ENCODE measurements at places on chromosomes 2 and 18.

DNA sequence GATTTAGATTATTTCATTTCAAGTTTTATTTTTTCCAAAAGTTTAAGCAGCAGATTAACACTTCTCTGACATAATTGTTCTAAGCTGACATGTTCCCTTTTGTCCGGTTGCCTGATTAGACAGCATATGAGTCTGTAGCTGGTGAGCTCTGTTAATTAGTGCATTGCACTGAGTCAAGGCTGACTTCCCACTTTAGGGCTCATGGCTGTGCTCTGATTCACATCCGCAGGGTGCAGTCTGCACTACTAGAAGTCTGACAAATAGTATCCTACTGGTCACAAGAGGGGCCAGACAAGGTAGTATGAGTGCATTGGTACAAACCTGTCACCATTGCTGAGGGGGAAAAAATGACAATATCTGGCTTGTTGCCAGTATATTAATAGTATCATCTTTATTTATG, 443.9 kb upstream of the ZNF804A start:
- DNase-seq, result no peak

DNA sequence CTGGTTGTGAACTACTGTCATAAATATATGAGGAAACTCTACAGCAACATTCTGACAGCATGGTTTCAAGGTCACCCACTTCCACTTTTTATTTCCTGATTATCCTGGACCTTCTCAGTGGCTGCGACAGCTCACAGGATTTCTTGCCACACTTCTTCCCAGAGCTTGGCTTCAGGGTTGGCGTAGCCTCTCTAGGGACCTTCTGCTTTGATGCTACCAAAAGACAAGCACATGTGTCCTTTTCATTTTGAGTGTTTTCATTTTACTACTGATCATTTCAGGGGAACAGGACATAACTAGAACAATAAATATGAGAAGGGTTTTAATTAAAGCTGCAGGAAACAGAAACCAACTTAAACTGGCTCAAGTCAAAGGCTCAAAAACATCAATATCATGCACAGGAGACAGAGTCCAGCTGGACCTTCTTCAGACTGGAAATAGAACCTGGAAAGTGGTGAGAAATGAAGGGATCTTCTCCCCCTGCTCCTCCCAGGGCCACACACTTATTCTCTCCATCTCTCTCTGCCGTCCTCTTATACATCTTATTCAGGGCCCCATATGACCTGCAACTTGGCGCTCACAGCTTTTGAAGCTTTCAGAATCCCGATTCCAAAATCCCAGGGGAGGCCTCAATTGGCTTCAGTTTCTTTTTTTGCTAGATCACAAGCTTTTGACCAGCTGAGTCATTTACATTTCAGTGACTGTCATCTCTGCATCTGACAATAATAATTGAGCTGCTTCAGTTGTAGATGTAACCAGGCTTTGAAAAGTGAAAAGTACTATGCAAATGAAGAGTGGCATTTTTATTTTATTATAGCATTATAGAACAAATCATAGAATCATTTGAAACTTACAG, 9.7 kb downstream of the VIT start:
- DNase-seq, result no peak

DNA sequence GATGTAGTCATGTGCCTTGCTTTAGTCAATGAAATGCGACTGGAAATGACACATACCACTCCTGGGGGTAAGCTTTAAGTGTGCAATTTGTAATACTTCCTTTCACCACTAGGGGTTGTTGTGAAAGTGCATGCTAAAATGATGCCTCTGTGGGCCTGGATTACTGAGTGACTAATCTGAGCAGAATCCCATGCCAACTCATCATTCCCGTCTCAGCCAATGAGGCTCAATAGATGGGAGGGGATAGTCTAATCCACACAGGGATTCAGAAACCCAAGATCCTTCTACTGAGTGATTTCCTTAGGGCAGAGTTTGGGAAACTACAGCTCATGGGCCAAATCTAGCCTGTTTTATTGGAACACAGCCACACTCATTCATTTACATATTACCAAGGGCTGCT, 54.0 kb downstream of the HRH4 start:
- no peak for DNase-seq

DNA sequence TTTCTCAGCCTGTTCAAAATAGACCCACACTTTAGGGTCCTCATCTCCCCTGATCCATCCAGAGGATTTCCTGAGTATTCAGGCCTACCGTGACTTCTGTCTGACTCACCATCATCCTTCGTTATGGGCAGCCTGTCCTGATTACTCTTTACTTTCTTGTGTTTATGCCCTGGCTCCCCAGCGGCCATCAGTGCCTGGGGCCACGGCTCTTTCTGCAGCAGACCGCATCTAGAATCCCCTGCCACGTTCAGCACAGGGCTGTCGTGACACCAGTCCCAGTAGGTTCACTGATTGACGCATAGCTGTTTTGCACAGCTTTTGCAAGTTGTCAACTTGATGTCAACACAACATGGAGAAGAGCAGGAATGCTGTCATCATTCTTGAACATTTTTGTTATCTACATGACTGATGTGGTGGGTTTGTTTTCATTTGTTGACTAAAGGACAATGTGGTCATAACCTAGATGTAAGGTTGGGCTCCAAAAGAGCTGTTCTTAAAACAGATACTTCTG, 225.6 kb downstream of the HAUS1 start:
- DNase-seq, result no peak

DNA sequence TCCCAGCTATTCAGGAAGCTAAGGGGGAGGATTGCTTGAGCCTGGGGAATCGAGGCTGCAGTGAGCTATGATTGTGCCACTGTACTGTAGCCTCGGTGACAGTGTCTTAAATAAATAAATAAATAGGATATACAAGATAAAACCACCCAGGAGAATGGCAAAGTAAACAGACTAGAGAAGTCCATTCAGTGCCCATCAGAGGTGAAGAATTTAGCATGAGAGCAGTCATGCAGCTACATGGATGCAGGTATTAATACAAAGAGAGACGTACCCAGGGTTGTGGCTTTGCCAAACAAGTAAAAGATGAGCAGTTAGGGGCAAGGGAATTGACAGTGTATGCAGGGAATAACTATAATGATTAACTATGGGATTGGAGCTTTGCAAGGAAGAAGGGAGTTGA, 8.1 kb downstream of the STPG4 start:
- DNase-seq, result no peak

GRCh38 chr2:226467221-226467620, 332.4 kb downstream of the IRS1 start:
- DNase-seq, result no peak

GRCh38 chr2:141271346-141271745, 859.5 kb downstream of the LRP1B start:
- DNase-seq, result no peak

DNA sequence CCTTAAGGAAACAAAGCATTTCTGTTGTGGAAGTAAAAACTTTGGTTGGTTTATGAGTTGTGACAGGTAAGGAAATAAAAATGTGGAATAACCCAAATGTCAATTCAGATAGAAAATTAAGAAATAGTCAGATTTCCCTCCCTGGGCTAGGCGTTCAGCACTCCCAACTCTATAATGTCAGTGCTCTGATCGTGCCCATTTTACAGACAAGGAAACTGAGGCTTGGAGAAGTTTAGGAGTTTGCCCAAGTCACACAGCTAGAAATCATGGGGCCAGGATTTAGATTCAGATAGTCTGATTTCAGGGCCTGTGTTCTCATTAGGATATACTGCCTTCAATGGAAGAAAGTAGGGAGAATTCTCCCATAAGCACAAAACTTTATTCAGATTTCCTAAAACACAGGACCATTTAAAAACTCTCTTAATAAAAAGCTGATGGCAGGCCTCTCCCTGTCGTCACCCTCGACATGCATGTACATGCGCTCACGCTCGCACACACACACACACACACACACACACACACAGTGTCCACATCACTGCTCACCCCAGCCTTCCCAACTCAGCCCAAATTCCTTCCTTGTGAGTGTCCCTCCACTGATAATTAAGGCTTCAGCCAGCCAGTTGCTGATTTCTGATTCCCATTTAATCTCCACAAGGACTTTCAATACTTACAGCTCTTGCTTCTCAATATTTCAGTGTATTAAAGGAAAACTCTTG, 49.1 kb upstream of the SLC14A2 start:
- DNase-seq, result no peak

DNA sequence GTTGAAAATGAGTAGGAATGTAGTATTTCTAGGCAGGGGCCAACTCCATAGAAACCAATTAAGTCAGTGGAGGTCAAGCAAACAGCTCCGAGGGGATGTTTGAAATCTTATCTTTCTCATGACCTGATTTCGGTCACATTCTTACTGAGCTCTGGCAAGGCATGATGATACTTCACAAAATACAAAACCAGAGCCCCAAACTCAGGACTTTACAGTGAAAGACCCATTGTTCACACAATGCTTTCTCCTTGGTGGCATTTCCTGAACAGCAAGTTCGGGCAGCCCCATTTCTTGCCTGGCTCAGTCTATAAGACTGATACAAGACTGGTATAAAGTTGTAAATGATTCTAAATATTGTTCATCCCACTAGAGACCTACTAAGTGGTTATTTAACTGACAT, 53.3 kb downstream of the LAMA1 start:
- DNase-seq, result no peak

DNA sequence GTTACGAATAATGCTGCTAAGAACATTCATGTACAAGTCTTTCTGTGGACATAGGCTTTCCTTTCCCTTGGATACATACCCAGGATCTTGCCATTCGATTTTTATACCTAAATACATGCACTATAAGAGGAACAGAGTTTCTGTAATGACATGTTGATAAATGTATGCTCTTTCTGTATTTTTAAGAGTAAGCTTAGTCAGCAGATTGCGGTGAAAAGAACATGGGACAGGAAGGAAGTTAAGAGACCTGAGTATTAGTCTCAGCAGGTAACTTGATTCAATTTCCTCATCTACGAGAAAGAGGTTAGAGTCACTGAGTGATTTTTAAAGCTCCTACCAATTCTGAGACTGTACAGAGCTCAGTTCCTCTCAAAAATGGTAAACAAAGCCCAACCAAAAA, 2.6 kb upstream of the TLK1 start:
- no peak for DNase-seq

DNA sequence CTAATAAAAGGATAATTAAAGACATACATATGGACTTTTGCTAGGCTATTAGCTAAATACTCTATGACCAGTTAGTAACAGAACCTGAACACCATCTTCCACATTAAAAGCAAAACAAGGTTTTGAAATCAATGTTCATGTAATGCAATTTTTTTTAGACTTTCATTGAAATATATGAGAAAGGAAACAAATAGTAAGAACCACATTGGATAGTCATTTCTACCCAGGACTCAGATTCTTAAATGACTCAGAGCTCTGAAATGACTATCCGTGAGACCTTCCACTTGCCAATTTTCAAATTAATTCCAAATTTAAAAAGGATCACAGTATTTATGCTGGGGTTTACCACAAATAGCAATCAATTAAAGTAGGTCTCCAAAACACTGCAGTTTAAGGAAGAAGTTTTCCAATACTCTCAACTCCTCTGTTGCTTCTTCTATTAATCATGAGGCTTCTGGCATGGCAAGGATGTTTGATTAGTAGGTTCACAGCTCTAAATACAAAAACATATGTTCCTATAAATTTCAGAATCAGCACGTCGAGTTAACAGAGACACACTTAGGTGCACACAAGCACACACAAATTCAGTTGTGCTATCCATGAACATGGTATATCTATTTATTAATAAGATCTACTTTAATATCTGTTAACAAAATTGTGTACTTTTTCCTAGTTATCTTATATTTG, 841.0 kb downstream of the RNF144A start:
- no peak for DNase-seq

DNA sequence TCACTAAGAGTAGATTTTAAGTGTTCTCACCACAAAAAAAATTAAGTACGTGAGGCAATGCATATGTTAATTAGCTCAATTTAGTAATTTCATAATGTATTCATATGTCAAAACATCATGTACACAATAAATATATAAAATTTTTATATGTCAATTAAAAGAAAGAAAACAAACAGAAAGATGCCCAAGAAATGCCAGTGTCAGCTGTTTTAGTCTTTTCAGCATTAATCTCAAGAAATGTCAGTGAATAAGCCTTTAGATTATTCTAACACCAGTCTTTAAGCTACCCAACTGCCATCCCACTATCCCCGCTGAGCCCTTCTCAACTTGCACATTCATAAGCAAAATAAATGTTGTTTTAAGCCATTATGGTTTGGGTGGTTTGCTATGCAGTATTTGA, 76.5 kb downstream of the C1D start:
- DNase-seq, result no peak

DNA sequence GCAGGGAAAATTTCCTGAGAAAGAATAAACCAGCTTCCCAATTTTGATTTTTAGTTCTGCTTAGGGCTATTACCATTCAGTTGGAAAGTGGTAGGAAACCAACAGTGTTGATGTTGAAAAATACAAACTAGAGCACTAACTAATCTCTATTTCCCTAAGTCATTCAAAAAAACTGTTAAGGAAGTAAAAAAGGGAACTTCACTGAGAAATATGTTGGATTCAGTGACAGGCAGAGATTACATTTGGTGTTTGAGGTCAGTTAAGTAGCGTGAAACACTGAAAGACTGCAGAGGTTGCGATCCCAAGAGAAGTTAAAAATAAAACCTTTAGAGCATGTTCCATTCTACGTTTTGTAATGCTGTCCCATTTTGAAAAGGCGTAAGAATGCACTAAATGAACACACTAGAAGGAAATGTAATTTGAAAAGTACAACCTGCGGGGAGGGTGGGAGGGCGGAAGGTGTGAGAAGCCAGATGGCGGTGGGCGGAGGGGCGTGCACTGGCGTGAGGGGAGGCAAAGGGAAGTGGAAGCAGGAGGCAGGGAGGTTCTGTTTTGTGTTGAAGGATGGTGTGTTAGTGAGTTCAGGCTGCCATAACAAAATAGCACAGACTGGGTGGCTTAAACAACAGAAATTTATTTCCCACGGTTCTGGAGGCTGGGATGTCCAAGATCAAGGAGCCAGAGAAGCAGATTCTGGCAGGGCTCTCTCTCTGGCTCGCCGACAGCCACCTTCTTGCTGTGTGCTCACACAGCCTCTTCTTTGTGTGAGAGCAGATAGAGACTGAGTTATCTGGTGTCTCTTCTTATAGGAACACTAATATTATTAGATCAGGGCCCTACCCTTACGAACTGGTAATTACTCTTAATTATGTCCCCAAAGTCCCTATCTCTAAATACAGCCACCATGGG, 94.3 kb upstream of the KCTD1 start:
- no peak for DNase-seq

- DNase-seq, result no peak
These were observed 129.8 kb downstream of the METTL4 start for GRCh38 chr18:2441544-2441943.

- no peak for DNase-seq
These were observed 5.1 kb downstream of the MTERF4 start for GRCh38 chr2:241096979-241097378.

DNA sequence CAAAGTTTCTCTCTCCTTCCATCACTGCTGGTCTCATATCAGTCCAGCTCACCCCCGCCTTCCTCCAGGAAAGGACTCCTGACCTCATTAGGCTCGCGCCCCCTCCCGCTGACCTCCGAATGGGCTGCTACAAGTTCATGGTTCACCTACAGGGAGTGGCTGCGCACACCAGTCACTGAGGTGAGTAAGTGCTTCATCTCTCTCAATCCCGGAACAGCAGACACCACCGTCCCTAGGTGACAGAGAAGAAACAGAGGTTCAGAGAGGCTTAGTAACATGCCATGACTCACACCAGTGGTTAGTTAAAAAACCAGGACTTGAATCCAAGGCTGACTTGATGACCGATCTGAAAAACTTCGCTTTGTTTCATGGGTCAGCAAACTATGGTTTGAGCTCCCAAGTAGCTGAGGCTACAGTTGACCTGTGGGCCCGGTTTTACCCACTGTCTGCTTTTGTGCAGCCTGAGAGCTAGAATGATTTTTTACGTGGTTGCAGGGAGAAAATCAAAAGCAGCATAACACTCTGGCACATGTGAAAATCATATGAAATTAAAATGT, 42.0 kb downstream of the ZFP36L2 start:
- DNase-seq, result peak; percentile 53

GRCh38 chr2:27071990-27072830, 756 bp upstream of the OST4 start:
- peak; percentile 34 for DNase-seq
